ENCODE measurements at places on chromosomes 12 and 14. TPM values are rescaled to one million over a fixed set of nuclear protein-coding genes. Genes with fewer than 3 reads are reported as not detected.

DNA sequence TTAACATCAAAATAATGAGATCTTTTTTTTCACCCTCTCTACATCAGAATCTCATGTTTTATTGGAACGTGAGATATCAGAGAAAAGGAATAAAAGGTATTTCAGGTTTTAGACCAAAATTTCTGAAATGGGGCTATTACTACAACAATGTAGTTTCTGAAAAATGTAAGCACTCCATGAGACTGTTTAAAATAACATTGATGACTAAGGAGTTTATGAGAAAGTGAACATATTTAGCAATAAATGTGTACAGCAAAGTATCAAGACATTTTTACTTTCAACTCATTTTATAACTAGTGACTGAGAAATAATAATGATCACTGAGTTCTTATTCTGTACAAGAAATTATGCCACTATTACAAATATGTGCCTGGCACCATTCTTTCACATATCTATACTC lies 39.3 kb upstream of the ABCC9 start:
- no peak for DNase-seq

DNA sequence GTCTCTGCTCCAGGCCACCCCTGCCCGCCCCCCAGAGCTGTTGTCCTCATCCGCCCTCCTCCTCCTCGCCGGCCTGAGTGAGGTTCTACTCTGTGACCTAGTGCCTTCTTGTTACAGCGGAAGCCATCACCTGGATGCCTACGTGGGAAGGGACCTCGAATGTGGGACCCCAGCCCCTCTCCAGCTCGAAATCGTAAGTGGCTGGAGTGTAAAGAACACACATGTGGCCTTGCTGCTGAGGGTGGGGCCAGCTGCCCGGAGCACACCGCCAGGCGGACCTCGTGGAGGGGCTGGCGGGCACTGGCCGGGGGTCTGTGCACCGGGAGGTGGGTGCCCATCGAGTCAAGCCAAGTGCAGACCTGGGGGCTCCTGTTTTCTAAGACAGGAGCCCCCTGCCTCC lies 19.4 kb downstream of the MEG3 start:
- DNase-seq = no peak

GRCh38 chr14:23357261-23357660 lies 4.6 kb upstream of the SLC22A17 start:
- DNase-seq = no peak

DNA sequence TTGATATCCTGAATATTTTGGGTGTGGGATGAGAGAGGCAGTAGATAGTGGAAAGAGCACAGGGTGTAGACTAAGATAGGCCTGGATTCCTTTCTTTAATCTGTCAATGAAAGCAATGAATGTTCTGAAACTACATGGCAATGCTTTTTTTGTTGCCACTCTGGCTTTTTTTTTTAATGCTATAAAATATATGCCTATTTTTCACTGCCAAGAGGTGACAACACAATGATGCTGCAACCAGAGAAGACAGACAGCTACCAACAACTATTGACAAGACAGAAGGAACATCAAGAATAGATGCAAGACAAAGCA lies 9.4 kb downstream of the ANG start:
- DNase-seq = no peak

DNA sequence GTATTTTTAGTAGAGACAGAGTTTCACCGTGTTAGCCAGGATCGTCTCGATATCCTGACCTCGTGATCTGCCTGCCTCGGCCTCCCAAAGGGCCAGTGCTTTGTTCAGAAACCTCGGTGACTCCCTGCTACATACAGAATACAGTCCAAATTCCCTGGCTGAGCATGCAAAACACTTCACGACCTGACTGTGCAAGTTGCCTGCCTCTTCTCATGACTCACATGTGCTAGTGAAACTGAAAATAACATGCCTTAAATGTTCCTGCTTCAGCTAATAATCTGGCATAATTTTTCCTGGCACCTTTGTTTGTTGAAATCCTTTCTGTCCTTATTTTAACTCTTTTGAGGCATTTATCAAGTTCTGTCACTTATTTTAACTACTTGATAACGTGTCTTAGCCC lies 8.2 kb downstream of the DMAC2L start:
- no peak for DNase-seq

- DNase-seq = no peak
Measured at GRCh38 chr12:23909551-23909950, 39.9 kb downstream of the SOX5 start.

- DNase-seq = no peak
Measured at GRCh38 chr14:76015668-76016067, 30.1 kb downstream of the IFT43 start.

GRCh38 chr14:87644689-87645088 lies 348.3 kb downstream of the GALC start:
- DNase-seq = no peak

GRCh38 chr12:19411234-19412204 lies 27.8 kb upstream of the AEBP2 start:
- DNase-seq = no peak

DNA sequence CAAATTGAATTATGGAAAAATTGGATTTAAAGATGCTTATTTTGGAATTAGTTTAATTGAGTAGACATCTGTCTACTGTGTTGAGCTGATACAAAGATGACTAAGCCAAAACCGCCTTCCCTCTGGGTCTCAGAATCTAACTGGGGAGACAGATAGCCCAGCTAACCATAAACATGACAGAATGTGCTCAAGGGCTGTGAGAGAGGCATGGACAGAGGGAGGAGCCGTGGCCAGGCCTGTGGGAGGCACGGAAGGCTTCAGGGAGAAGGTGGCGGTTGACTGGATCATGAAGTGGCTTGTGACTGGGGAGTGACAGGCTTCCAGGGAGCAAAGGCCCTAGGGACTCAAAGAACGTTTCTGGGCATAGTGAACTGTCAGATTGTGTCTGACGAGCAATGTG lies 74.6 kb downstream of the DACT1 start:
- no peak for DNase-seq

- DNase-seq = no peak
Measured at GRCh38 chr14:36418937-36419336, 98.5 kb upstream of the MBIP start.

GRCh38 chr14:94361682-94362081 lies 26.7 kb downstream of the SERPINA1 start:
- DNase-seq = no peak

GRCh38 chr12:30850684-30851083 lies 75.9 kb upstream of the TSPAN11 start:
- DNase-seq = no peak

DNA sequence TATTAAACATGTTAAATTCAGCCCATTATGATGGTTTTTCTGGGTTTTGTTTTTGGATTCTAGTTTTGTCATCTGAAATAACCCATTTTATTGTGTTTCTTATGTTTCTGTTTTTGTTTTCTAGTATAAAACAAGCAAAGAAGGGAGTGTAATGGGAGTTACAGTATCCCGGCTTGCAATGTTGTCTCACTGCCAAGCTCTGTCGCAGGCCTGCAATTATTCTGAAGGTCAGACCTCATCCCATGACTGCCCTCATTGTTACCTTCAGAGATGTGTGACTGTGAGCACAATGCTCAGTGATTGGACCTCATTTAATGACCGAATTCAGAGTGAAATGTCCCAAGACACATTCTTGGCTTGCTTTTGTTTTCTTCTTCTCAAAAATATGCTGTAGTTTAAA lies 73.0 kb upstream of the ATF1 start:
- DNase-seq = no peak

- no peak for DNase-seq
Measured at GRCh38 chr12:12636641-12637040, 25.0 kb downstream of the CREBL2 start.

DNA sequence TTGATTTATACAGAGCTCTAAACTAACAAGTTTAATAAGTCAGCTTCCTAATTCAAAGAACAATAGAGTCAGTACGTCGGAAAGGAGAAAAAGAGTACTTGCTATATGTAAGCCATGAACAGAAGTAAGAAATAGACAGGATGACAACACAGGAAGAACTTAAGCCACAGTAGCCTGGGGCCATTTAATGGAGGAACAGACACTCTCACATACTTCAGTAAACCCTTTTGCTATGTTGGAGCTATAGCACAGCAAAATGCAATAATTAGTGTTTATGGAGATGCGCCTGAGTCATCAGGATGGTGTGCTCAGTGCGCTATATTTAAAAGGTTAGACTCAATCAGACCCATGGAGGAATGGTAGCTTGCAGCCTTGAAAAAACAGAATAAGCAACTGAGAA lies 61.0 kb downstream of the SRGAP1 start:
- no peak for DNase-seq

GRCh38 chr14:75281654-75282019 lies 3.0 kb downstream of the FOS start:
- DNase-seq = no peak

- no peak for DNase-seq
Measured at GRCh38 chr12:19643635-19644034, 204.3 kb downstream of the AEBP2 start.

SOCS2 gene
- total RNA-seq = 2.5 TPM

SERPINA5 gene
- total RNA-seq = not detected

ESYT1 gene
- total RNA-seq = 158 TPM

MFAP5 gene
- not detected for total RNA-seq

ACVRL1 gene
- total RNA-seq = not detected

JPH4 gene
- total RNA-seq = not detected

SERPINA12 gene
- total RNA-seq = not detected

GPRC5D gene
- total RNA-seq = not detected

TAS2R31 gene
- 3.6 TPM for total RNA-seq

CLEC1A gene
- total RNA-seq = 1.0 TPM

CEP290 gene
- total RNA-seq = 23.9 TPM

RGS6 gene
- total RNA-seq = not detected

All from naive thymus-derived CD4-positive, alpha-beta T cell (primary cell).